ENCODE measurements at places on chromosomes 6 and 20. TPM values are rescaled to one million over a fixed set of nuclear protein-coding genes. Genes with fewer than 3 reads are reported as not detected.
A peak's percentile ranks its signal among the peaks of the same experiment; 100 is the strongest.

DNA sequence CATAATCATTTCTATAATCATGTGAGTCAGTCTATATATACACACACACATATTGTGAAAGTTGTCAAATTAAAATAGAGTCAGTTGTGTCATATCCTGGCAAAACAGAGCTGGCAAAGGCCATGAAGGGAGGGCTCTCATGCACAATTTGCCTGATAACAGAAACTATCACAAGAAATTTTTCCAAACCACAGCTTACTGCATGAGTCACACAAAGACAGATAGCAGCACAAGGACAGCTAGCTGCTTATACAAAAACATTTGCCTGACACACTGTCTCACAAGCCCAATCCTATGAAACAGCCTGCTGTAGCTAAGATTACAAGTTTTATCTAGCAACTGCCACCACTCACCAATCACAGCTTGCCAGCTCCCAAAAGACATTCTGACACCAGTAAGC lies 848.5 kb upstream of the MAN1A1 start:
- DNase-seq, result no peak

DNA sequence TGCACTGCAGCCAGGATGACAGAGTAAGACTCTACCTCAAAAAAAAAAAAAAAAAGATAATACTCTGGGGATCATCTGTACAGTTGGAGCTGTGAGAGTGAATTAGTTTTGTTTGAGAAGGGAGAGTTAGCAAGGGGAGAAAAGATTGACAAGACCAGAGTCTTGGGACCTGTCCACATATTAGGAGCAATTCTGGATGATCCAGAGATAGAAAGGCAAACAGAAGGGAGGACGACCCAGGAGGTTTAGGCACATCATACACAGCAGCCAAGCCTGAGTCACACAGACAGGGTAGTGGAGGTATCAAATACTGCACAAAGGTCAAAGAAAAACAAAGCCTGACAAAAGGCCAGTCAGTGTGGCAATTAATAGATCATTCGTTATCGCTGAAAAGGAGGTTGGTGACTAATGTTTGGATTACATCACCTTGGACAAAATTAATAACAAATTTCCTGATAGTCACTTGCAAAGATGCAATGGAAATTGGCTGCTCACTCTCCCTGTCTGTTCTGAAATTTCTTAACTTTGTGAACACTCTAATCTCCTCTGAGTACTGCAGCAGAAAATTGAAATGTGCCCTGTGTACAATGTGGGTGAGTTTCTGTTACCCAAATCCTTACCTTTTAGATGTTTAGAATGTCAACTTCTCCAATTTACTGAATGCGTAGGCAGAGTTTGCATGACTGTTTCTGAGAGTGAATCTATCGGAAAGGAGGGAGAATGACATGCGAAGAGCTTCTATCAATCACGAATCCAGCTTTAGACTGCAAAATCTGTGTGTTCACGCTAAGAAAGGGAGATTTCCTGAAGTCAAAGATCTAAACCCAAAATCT lies 105.4 kb downstream of the TSHZ2 start:
- DNase-seq, result peak; percentile 76

Gene JPH2
- total RNA-seq, result 9.7 TPM

DNA sequence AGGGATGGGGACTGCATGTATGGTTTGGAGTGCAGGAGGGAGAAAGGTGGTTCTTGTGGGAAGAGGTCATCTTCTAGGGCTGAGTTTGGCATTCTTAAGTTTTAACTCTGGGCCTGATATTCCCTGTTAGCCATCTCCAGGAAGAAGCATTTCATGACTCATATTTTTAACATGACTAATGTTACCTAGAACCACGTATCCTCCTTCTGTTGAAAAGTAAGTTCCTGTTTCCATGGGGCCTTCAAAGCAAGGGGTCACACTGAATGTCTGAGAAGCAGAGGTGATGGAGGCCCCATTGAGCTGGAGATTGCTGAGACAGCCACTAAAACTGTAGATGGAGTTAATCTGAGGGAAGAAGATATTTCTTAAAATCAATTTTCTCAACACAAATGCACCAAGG lies 30.2 kb downstream of the FAM229B start:
- DNase-seq, result peak; percentile 71

DNA sequence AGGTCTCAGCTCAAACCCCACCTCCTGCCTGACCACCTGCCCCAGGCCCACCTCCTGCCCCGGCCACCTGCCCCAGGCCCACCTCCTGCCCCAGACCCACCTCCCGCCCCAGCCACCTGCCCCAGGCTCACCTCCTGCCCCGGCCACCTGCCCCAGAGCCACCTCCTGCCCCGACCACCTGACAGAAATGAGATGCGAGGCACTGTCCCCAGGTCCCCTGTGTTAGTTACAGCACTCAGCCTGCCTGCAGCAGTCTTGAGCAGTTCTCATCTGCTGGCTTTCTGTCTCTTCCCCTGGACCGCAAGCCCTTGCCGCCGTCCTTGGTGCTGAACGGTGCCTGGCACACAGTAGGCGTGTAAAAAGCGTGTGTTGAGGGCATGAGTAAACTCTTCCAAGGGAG lies 79.5 kb downstream of the CDH4 start:
- no peak for DNase-seq

DNA sequence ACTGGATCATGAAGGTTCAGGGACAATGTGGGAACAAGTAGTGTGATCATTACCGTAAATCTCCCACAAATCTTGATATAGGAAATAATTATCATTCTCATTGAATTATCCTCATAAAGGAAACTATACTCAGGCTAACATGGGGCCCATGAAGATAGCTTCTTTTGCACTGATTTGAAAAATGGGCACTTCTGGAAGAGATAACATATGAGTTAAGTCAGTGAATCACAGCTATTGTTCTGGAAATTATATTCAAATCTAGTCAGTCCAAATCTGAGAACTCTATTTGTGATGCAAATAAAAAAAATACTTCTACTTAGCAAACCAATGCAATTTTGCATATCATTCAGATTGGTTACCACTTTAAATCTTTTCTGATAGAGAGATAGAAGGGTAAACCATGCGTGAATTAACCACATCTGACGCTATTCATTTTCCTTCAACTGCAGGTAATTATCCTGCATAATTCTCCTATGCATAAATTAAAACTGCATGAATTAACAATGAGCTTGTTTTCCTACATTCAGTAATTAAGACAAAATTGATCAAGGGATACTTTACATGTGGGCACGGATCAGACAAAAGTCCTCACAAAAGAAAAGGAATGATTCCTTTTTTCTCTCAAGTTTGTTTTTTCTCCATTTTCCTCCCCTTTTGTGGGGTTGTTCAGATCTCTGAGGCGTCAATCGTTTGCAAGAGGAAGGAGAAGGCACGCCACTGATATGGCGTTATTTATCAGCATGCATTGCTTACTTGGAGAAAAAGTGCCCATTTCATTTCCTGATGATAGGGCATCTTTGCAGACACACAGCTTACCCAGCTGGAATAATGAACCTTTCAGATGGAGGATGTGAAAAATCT lies 36.4 kb downstream of the RIPOR2 start:
- no peak for DNase-seq
